NCI-H1105 treated with DMSO at 0.1 percent for 48 hours (cell line): ENCODE measurements at places on chromosomes 7 and 10.

DNA sequence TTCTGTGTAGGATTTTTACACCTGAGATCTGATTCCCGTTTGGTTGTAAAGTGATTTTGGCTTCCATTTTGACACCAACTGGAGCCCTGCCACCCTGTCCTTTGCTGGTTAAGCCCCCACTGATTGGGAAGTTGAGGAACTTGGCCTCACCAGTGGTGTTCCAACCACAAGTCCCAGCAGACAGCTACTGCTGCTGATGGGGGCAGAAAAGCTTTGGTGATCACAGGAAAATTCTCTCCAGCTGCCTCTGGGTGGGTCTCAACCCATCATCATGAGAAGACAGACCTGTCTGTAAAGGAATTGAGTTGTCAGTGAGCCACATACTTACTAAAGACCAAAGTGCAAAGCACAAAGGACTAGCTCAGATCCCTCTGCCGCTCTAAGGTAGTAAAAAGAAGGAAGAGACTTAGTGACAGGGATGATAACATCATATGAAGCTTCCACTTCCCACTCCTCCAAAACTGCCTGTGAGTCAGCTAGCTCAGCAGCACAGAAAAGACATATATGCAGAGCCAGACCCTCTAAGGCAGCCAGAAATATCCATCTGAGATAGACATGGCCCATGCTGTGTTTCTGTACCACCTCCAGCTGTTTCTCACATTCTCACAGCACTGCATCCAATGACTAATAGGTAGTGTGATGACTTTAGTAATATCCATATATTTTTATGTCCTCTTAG is 22.4 kb upstream of the LRRC17 start:
- DNase-seq = no peak

- DNase-seq = no peak
Observed at GRCh38 chr7:101207459-101207858, 6.6 kb upstream of the MOGAT3 start.

DNA sequence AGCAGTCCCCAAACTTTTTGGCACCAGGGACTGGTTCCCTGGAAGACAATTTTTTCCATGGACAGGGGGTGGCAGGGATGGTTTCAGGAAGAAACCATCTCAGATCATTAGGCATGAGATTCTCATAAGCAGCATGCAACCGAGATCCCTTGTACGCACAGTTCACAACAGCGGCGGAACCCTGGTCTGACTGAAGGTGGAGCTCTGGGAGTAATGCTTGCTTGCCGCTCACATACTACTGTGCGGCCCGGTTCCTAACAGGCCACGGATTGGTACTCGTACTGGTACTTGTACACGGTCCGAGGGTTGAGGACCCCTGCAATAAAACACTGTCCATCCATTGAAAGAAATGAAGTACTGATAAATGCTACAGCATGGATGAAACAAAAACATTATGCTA is 32.8 kb downstream of the MKRN1 start:
- DNase-seq = no peak

DNA sequence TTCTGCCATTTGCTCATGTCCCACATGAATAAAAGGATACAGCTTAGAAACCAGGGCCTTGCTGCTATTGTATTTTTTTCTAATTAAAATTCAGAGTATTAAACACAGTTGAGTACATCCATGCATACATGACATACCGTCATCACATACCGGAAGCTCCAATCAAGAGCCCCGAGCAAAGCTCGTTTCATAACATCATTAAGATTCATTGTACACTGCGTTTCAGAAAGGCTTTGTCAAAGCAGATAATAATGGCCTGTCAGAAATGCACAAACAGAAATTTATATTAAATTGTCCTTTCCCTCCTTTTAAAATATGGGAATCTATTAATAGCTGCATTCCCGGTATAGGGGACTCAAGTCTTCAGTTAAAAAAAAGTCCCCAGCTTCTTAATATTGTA is 103.4 kb downstream of the PRTFDC1 start:
- no peak for DNase-seq

GRCh38 chr7:148204639-148205304 is 385.8 kb upstream of the C7orf33 start:
- peak; percentile 15 for DNase-seq

DNA sequence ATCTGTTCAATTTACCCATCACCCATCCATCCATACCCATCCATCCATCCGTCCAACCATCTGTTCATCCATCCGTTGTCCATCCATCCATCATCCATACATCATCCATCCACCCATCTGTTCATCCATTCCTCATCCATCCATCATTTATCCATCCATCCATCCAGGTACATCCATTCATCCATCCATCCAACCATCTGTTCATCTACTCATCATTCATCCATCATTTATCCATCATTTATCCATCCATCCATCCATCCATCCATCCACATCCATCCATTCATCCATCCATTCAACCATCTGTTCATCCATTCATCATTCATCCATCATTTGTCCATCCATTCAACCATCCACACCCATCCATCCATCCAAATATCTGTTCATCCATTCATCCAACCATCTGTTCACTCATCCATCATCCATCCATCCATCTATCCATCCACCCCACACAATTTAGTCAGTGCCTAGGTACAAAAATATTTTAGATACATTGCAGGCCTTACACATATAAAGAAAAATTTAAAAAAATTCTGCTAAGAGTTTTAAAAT is 119.1 kb downstream of the PRKCQ start:
- DNase-seq = no peak

- DNase-seq = no peak
Observed at GRCh38 chr10:120861178-120861855, 10.2 kb downstream of the WDR11 start.

- no peak for DNase-seq
Observed at GRCh38 chr7:51308265-51308664, 8.3 kb downstream of the COBL start.

- no peak for DNase-seq
Observed at GRCh38 chr10:8462565-8462964, 408.1 kb downstream of the GATA3 start.

DNA sequence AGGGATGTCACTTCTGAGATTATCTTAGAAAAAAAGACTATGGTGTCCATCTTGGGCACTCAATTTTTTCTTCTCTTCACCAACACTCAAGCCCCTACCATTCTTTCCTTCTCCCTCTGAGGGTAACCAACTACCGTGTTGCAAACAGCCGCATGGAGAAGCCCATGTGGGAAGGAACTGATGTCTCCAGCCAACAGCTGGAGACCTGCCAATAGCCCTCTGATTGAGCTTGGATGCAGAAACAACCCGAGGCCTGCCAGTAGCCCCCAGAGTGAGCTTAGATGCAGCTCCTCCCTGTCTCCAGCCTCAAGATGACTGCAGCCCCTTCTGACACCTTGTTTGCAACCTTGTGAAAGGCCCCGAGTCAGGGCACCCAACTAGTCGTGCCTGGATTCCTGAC is 36.4 kb upstream of the CHCHD3 start:
- DNase-seq = peak; percentile 20

DNA sequence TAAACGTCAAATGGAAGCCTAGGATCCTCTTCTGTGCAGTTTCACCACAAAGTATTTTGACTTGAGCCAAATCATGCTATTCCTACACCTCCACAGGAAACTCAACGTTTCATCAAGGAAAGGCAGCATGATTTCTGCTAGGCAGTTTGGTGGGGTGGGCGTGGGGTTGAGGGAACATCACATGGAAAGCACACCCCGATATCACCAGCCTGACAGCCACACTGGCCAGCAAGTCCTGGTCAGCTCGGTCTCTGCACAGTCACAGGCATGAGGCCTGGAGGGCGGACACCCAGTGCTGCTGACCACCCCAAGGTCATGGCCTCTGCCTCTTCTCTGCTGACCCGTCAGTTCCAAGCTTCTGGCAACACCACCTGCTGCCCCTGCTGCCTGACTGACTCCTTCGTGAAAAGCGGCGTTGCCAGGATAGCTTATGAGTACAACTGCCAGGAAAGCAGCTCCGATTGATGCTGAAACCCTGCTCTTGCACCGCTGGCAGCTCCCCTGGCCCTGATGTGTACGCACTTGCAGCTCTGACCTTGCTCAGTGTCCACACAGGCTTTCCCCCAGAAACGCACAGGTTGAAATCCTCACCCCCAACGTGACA is 171.5 kb downstream of the DIP2C start:
- no peak for DNase-seq

GRCh38 chr7:108261560-108262255 is 131.5 kb upstream of the LAMB4 start:
- no peak for DNase-seq

GRCh38 chr10:36362257-36362656 is 720.2 kb upstream of the FZD8 start:
- no peak for DNase-seq

DNA sequence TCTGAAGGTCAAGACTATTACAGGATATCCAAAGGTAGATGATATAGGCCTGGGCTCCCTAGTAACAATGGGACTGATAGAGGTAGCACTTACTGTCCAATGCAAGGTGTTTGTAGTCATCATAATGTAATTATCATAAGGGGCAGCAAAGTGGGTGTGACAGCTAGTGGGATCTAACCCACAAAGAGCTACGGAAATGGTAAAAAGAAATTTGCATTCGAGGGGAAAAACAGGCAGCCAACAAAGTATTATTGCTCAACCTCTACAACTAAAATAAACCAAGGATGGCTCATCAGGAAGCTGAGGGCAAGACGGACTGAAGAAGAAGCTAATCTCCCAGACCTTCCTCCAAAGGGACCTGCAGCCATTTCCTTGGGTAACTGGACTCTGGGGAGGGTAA is 211.0 kb downstream of the WDR11 start:
- no peak for DNase-seq

- no peak for DNase-seq
Observed at GRCh38 chr10:10870523-10871241, 147.0 kb upstream of the CELF2 start.

DNA sequence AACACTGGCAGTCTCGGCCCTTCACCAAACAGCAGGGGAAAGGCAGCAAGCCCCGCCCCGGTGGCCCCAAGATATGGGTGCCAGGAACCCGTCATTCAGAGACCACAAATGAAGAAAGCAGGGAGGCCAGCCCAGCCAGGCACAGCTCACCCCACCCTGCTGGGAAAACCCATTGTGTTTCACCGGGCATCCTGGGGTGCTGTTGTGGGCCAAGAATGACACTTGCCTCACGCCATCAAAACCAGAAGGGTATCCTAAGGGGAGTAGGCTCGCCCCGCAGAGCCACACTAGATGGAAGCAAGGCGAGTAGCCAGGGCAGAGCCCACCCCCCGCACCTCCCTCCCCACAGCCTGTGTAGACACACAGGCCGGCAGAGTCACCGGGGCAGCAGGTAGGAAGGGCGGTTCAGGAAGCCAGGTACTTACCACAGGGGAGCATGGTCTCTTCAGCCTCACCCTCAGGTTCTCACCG is 72.5 kb upstream of the KCNMA1 start:
- DNase-seq = no peak

GRCh38 chr10:72126184-72126871 is 38.0 kb upstream of the SPOCK2 start:
- no peak for DNase-seq

DNA sequence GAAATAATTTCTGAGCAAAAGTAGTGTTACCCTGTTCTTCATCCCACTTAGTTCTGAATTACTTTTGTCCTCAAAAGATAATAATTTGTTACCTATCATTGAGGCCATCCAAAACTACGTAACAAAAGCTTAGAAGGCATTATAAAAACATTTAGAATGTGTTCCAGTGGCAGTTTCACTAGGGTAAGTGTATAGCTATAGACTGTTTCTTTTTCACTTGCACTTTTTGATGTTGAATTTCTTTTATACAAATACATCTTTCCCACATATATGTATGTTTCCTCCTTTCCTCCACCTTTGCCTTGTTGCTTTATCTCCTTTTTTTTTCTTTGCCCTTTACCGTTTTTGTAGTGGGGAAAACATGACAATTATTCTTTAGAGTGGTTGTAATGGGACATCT is 33.5 kb downstream of the CAPZA2 start:
- no peak for DNase-seq

- DNase-seq = no peak
Observed at GRCh38 chr10:50857579-50857978, 27.8 kb downstream of the A1CF start.

DNA sequence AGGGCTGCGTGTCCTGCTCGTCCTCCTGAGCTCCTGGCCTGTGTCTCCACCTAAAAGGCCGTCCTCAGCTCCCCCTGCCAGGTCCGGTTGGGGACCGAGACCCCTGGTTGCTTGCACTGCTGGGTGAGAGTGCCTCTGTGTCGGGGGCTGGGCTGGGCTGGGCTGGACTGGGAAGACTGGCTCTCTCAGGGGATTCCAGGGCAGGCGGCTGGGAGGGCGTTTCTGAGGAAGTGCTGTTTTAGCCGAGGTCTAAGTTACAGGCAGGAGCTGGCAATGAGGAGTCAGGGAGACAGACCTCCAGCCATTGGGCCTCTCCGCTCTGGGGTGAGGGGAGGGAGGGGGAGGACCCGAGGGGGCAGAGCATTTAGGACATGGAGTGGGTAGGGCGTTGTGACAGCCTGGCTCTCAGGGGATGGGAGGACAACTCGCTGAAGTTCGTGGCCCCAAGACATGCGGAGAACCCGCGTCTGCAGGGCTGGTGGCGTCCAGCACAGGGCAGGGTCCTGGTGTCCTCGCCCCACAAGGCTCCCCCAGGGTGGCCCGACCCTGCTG is 20.9 kb downstream of the FOXK1 start:
- no peak for DNase-seq

DNA sequence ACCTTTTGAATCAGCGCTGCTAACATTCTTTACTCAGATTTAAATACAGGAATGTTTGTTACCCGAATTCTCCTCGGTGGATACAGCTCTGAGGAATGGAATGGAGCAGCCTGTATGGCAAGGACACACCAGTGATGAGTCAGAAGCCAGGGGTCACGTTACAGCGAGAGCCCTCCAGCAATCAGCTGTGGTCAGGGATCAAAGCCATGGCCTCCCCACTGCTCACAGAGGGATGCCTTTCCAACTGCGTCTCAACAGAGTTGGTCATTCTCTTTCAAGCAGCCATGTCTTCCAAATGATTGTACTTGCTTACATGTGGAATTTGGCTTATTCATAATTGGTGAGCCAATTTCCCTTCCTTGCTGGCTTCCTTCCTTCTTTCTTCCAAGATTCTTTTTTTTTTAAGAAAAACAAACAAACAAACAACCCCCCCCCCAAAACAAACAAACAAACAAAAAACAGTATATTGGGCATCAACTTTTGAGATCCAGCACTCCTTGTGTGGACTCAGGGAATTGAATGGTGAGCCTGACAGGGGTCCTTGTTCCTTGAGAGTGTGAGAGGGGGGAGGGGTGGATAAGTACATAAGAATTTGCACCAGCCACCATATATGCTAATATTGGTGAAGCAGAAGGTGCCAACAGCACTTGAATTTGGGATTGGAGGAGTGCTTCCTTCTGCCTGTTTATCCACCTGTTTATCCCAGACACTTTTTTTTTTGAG is 100.2 kb downstream of the ATXN7L1 start:
- no peak for DNase-seq

DNA sequence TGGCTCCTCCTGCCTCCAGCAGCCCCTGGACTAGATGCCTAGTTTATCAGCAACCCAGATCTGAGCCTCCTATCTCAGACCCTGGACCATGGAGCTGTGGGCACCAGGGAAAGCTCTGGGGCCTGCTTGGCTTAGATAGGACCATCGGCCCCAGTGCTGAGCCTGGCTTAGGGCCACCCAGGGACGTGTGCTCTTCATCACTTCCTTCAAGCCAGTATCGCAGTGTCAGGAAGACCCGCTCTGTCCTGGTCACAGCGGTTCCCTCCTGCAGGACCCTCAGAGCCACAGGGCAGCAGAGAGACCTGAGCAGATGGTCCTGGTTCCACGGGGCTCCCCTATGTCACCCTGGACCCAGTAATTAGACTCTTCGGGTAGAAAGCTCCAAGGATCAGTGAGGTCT is 105.7 kb upstream of the FAM20C start:
- no peak for DNase-seq

GRCh38 chr7:23341846-23342598 is 42.9 kb downstream of the MALSU1 start:
- DNase-seq = no peak
